ENCODE measurements at places on chromosomes 3 and 15.

- DNase-seq: no peak
Observed at GRCh38 chr3:138806376-138807080, 28.2 kb downstream of the PIK3CB start.

DNA sequence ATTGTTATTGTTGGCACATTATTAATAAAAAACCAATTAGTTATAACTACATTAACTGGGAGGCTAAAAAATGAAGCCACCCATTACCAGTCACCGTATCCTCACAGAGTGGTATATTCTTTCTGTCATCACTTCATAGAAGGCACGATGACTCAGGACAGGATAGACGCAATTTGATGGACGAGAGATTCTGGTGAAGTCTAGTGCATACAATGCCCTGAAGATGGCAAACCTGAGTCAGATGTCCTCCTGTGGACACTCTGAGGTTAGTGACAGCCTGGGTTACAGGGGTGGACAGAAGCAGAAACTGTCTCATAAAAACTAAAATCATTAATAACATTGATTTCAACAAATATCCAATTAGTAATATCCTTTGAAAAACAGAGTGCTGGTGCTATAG, 150.3 kb downstream of the SLC9A9 start:
- DNase-seq: no peak

DNA sequence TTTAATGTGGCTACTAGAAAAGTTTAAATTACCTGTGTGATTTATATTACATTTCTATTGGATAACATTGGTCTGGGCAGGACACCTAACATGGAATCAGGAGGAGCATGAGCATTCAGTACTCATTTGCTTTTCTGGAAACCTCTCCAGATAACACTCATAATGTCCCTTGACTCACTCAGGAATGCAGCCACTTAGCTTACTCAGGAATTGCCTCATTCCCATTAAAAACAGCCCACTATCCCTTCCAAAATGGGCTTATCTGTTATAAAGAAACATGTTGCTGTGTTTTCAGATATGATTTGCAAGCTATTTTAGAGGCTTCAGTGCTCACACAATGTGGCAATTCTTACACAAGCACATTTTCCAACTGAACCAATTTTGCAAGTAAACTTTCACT, 17.1 kb downstream of the GBE1 start:
- no peak for DNase-seq

DNA sequence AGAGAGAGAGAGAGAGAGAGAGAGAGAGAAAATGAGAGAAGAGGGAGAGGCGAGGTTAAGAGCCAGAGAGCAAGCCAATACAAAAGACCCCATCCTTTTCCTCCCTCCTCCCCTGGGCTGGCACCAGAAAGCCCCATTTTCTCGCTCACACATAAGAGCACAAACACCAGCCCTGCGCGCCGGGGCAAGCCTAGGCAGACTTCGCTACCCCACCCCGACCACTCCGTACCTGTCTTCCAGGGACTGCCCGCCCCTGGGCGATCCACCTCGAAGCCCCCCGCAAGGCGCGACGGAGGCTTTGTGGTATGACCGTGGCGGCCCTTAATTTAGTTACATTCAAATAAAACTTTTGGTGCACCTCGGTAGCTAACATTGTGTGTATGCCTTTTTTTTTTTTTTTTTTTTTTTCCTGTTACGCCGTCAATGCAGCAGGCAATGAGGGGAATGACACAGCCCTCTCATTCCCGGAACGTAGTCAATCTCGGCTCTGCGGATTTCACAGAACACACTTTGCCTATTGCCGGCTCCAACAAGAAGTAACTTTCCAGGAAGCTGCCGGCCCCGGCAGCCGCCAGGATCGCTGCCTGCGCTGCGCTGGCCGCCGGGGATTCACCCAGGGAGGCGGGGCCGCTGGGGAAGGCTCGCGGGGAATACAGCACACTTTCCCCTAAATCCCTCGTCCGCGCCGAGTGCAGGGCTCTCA, 7.7 kb downstream of the BCL6 start:
- DNase-seq: no peak

DNA sequence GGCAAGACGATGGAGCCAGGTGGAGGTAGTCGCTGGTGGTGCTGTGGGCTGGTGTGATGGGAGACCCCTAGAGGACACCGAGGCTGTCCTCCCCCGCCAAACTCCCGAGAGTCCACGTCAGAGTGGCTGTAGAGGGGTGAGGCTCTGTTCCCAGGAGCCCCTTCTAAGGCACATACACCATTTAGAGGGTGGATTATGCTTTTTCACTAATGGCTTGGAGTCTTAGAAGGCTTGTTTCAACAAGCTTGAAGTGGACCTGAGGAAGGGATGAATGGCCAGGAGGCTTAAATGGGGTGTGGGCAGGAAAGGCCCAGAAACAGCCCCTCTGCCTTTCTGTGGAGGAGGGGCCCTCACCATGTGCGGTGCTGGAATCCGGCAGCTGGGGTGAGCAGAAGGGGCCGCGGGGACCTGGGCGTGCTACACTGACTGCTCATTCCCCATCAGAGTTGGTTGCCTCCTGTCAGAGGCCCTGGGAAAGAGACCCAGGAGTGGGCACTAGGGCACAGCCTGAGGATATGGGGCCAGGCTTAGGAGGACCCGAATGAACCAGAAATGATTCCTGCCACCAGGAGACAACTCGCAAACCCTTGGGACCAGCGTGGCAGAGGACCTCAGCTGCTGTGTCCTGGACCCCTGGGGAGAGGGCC, 66.2 kb downstream of the FEM1B start:
- DNase-seq: no peak

DNA sequence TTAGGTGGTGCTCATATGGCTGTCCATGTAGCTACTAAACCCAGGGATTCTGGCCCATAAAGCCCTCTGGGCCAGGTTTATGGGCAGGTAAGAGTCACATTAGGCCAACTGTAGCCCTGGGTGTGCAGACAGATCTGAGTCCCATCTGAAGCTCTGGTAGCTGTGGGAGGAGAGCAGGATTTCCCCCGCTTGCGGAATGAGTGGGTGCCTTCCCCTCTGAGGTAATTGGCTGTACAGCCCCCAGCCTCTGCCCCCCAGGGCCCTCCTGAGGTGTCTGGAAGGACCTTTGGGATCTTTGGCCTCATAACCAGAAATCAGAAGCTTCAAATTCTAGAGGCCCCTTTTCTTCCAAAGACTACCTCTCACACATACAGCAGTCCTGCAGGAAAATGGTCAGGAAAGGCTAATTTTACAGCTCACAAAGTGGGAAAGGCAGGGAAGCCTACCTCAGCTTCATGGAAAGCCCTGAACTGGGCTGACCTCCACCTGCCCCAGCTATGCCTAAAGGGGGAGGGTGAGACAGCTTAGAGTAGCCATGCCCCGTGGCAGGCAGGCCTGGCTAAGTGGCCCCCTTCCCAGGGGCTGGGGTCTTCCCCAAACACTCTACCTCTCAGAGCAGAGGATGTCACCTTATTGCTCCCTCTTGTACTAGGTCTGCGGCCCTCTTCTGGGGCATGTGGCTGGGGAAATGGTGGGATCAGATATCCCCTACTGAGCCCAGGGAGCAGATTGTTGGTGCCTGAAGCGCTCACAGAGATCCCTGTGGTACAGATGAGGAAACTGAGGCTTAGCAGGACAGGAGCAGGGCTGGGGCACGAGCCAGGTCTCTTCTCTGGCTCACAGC, 16.8 kb downstream of the HEMK1 start:
- peak; percentile 44 for DNase-seq

DNA sequence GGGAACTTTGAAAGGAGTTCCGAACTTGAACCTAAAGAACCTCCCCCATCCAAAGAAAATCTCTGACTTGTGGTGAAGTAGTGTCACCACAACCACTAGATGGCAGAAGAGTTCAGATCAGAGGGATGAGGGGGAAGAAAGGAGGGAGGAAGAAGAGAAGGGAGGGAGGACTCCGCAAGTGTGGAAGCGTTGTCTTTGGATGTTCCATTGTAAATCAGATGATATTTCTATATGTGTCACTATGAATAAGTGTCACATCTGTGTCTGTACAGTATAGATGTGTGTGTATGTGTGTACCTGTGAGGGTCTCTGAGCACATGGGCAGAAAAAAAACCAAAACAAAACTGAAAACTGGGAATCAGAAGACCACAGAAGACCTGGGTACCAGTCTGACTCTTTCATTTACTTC, 16.9 kb downstream of the SLC24A1 start:
- peak; percentile 68 for DNase-seq

Data from GM20000 (cell line).